NCI-H1436 treated with DMSO at 0.1 percent for 48 hours (cell line): ENCODE measurements at places on chromosomes 6 and 20.

GRCh38 chr6:33758815-33759216 is 12.1 kb upstream of the IP6K3 start:
- DNase-seq = no peak

DNA sequence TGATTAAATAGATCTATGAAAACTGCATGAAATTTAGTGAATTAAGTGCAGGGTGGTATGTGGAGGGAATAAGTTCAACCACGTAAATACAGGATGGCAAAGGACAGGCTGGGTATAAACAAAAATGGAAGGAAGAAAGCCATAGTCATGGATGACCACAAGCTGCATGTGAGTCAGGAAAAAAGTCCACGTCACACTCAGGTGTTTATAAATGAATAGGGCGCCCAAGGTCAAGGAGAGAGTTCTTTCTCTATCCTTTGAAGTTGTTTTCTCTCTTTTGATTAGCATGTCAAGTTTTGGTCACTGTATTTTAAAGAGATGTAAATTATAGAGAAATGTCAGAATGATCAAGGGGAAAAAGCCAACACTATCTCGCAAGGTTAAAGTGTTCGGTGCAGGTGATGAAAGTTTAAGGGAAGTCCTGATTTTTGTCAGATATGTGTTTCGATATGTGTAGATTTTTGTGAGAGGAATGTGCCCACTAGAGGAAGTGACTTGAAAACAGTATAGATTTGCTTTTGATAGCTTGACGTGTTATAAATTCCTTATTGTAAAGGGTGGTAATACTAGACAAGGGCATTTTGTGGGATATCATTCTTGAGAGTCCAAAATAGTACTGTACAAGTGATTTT is 58.7 kb downstream of the MAP3K4 start:
- no peak for DNase-seq

GRCh38 chr6:80637312-80637711 is 530.8 kb downstream of the BCKDHB start:
- DNase-seq = no peak

DNA sequence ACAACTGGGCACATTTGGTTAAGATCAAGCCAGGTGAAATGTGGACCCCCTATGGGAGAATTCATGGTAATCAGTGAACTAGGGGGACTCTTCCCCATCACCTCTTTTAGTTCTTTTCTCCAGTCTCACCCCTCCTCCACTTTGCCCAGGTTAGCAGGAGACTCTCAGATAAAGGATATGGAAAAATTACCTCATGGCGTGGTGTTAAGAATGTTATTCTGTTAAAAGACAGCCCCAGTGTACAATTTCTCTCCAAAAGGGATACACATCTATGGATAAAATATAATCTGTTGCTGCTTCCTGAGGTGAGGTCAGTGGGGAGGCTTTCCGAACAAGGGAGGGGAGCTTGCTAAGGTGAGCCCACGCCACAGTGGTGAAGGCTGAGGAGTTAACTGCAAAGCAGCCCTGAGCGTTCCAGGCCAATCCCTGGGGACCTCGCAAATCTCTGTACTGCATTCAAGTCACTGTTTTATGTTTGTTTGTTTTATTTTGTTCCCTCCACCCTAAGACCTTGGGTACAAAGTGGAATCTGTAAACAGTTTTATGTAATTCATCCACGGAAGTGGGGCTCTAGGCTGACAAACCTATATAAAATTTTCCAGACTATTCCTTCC is 52.0 kb downstream of the ADGRF1 start:
- DNase-seq = no peak

GRCh38 chr20:33393609-33394008 is 7.7 kb downstream of the CDK5RAP1 start:
- no peak for DNase-seq

GRCh38 chr20:57683881-57684807 is 25.7 kb downstream of the PMEPA1 start:
- no peak for DNase-seq

DNA sequence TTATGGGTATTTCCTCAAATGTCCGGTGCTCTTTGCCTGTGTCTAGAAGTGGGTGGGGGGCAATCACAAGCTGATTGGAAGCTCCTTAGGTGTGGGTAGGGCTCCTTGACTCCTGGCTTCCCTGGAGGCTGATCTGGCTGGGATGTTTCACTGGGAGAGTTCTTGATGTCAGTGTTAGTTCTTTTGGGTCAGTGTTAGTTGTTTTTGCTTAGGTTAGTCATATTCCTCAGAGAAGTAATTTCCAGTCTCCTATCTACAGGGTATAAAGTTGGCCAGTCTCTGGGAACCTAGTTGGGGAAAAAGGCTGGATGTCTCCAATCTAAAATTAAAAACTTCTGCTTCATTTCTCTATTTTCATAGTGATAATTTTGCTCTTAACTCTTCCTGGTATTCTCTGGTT is 23.6 kb downstream of the CDC5L start:
- no peak for DNase-seq

- DNase-seq = no peak
These were observed 6.7 kb downstream of the STX11 start for GRCh38 chr6:144156991-144157390.

DNA sequence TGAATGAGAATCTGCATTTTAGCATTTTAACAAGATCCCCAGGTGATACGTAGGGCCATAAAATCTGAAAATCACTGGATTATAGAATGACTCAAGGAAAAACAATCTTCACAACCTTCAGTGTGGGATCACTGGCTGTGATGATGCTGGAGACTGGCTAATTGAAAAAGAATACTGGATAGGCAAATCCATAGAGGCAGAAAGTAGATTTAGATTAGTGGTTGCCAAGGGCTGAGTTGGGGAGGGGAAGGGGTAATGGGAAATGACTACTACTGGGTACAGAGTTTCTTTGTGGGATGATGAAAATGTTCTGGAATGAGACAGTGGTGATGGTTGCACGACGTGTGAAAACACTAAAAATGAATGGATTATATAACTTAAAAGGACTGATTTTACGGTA is 84.1 kb downstream of the CDK19 start:
- DNase-seq = no peak

DNA sequence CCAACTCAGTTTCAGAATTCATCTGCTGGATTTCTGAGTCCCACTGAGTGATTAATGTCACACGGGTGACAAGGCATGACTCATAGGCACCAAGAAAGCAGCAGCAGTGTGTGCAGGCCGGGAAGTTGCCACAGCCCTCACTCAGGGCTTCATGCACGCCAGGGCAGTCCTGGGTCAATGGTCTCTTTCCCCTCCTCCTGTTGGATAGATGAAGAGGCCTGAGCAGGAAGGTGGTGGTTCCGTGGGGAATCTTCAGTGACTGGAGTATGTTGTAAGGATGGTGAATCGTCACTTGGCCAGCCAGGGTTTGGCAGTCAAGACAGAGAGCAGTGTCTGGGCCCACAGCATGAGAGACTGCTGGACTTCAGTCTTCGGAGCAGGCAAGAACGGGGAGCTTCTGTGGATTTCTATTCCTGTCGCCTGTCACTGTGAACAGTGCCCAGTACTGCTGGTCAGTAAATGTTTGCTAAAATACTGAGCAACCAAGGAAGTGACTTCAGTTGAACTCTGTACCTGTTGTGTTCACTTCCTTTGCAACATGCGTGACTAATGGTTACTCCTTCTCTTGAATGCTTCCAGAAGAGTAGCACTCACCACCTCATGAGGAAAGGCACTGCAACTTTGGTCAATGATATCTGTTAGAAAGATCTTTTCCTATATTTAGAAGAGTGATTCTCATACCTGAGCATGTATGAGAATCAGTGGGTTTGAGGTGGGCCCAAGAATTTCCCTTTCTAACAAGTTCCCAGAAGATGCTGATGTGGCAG is 62.0 kb upstream of the CD93 start:
- no peak for DNase-seq

DNA sequence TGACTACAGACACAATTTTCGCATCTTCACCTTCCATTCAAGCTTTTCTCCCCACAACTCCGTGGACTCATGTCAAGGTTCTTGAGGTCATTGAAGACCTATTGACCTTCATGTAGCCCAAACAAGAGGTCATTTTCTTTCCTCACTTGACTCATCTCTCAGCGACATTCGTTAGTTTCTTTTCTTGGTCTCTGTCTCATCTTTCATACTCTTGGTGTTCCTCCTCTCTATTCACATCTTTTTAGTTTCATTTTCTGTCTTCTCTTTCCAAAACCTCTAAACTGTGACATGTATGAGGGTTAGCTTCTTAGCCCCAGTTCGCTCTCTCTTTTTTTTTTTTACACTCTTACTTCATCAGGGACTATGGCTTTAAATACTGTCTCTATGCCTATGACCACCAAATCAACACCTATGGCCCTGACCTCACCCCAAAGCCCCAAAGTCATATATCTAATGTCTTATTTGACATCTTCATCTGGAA is 128.6 kb upstream of the BACH2 start:
- DNase-seq = no peak

DNA sequence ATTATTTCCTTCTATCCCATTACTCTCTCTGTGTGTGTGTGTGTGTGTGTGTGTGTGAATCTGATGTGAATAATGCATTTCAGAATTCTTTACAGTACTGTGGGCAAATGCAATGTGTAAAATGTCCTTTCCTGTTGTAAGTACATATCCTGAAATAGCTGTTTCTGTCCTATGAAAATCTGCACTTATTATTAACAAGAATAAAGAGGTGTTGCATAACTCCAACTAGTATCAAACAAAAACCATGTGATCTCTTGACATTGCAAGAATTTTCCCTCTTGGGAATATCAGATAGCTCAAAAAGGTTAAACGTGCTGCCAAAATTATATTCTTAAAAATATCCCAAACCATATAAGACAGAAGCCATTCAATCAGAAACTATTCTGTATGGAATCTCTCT is 52.0 kb downstream of the LGSN start:
- DNase-seq = no peak

DNA sequence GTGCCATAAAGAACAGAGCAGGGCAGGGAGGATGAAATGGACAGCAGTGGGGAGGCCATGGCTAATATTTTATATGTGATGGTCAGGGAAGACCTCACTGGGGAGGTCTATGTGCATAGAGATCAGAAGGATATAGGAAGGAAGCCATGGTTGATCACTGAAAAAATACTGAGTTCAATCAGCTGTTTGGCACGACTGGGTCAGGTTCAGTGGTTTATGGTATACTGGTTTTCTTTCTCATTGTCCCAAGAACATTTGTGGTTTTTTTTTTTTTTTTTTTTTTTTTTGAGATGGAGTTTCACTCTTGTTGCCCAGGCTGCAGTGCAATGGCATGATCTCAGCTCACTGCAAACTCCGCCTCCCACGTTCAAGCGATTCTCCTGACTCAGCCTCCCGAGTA is 78.3 kb upstream of the TIAM2 start:
- no peak for DNase-seq

DNA sequence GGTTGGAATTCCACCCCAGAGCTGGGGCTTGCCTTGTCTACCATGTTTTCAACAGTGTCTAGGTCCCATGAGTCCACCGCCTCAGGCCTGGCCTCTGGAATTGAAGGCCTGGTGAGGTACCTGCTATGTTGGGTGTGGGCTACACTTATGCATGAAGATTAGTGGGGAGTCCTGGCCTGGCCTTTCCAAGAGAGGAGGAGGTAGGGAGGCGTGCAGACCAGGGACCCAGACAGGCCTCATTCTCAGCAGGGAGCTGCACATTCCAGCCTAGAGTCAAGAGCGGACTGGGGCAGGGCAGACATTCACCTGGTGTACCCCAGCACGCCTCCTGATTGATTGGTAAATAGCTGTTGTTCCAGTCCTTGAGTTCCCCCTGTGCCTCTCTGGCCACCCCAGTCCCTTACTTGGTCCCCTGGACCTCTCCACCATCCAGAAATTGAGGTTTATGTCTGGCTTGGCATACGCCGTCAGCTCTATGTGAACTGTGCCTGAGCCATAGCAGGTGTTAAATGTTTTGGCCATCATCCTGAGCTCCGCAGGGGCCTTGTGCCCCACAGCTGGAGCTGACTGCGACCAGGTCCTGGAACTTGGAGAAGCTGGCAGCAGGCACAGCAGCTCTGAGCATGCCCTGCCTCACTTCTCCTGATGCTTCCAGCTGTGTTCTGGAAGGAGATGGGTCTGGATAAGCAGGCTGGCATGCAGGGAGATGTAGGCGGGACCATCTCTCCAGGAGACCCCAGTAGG is 8.2 kb upstream of the VEGFA start:
- DNase-seq = no peak

GRCh38 chr6:134196568-134197193 is 121.2 kb downstream of the SGK1 start:
- DNase-seq = no peak

DNA sequence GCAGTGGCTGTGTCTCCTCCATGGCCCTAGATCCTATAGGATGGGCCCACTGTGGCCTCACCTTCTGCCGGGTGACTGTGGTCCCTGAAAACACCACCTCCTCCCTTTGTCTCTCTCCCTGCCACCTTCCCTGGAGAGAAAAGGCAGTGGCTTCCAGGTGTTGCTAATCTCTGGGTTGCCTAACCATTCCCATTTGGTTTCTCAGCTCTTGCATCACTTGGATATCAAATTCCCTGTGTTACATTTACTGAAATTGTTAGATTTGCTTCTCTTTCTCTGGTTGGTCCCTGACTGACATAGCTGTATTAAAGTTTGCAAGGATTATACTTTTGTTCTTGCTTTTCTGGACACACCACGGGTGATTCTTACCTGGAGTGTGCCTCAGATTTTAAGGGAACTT is 9.3 kb upstream of the ZFP64 start:
- DNase-seq = no peak

GRCh38 chr6:92989656-92990055 is 429.7 kb downstream of the EPHA7 start:
- no peak for DNase-seq

GRCh38 chr20:58660855-58661597 is 9.9 kb downstream of the STX16 start:
- DNase-seq = no peak

DNA sequence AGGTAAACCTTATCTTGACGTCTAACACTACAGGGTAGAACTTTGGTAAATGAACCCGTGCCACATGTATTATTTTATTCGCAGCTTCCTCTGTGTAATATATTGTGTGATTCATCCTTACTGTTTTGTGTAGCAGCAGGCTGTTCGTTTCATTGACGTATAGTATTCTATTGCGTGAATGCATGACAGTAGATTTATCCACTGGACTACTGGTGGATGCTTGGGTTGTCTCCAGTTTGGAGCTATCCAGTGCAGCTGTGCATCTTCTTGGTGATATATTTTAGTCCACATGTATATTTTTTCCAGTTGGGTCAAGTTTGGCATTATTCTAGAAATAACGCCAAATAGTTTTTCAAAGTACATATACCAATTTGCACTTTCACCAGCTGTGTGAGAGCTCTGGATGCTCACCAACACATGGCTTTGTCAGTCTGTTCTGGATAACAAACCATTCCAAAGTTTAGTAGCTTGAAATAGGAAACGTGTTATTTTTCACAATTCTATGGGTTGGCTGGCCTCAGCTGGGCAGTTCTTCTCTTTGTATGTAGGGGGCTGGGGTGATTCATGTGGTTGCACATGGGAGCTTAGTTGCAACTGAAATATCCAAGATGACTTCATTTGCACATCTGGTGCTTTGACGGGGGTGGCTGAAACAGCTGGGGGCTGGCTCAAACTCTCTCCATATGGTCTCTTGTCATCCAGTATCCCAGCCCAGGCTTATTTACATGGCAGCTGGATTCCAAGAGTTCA is 9.3 kb downstream of the ECT2L start:
- no peak for DNase-seq

GRCh38 chr6:107819964-107820337 is 4.2 kb downstream of the SCML4 start:
- no peak for DNase-seq

- no peak for DNase-seq
These were observed 52.3 kb downstream of the RNGTT start for GRCh38 chr6:88910922-88911778.
